ENCODE measurements at places on chromosomes 2 and 18.

GRCh38 chr2:113056521-113056920, 2.5 kb upstream of the IL36RN start:
- no peak for DNase-seq

GRCh38 chr2:58140508-58141072, 94.0 kb downstream of the VRK2 start:
- DNase-seq: peak; percentile 16

DNA sequence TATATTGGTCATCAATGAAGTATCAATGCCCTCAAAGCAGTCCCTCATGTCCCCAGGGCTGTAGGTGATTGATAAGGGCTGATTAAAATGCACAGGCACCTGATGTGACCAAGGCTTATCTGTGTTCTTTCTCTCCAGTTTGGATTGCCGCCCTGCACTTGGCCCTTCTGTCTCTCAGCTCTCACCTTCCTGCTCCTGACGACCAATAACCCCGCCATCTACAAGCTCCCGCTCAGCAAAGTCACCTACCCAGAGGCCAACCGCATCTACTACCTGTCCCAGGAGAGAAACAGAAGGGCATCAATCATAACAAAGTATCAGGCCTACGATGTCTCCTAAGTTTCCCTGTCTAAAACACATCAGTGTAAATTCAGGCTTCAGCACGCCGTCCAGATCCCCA, 41.8 kb upstream of the SLC14A1 start:
- no peak for DNase-seq

DNA sequence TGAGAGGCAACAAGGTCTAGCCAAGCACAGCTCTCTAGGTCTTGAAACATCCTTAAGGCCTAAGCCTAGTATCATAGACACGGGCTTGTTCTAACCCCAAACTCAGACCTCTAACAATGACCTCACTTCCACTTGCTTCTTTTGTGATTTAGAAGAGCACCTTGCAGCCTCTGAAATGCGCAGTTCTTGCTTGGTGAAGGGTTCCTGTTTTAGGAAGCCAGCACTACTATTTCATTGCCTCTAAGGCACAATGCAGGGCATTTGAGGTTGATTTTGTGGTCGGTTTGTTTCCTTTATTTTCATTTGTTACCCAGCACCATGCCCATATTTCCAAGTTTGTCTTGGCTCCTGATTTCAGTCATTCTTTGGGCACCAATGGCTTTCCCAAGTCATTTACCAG, 117.0 kb upstream of the CYP1B1 start:
- DNase-seq: no peak

DNA sequence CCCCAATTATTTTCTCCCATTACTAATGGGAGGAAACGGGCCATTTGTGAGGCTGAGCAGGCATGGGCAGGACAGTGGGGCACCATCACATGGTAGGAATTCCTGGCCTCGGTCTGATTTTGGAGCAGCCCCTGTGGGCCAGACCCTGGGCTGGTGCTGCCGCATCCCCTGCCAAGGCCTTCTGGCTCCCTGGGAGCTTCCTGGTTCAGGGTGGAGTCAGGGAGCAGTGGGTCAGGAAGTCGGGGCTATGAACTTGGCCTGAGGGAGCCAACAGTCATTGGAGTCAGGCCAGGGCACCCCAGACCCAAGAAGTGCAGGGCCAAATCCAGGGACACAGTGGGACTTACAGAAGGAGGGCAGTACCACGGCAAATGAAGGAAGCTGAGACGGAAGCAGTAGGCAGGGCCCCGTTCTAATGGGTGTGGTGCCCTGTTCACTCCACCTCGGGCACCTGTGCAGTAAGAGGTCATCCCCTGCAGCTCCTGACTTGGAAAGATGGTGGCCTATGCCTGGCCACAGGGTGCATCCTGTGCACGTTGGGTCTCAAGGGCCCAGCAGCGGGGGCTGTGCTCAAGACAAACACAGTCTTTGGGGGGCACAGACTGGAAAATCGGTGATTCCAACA, 328.1 kb downstream of the SMAD2 start:
- no peak for DNase-seq

GRCh38 chr2:97675430-97676113, 6.1 kb downstream of the C2orf92 start:
- no peak for DNase-seq

DNA sequence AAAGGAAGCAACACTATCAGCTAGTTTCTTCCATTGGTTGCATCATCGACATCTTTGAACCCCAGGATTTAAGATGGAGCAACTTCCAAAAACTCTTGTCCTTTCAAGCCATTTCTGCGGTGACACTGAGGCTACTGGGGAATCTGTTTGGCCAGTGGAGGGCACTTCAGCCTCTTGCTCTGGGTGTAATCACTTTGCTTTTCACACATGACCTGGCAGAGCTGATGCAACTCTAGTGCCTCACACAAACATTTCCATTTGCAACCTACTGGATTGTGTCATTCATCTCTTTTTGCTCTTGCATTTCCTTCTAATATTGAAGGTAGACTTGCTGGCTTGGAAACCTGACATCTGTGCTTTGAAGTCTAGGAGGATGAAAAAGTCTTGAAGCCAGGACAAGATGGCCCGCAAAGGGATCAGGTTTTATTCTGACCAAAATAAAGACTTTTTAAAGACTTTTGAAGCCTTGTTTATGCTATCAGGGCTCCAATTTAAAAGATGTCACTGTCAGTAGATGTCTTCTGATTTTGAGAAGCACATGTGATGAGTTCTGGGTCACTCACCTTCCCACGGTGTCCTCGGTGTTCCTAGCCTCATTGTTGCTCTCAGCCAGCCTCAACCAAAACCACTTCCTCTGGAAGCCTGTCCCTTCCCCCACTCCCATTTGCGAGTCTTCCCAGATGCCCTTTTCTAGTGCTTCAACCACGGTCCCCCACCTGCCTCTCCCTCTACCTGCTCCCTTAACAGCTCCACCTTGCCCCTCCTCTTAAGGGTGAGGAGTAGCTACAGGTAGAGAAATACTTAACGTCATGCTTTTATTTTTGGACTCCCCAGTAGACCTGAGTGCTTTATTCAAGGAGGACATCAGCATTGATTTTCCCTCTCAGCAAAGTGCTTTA, 69.7 kb upstream of the KCNE4 start:
- peak; percentile 66 for DNase-seq

DNA sequence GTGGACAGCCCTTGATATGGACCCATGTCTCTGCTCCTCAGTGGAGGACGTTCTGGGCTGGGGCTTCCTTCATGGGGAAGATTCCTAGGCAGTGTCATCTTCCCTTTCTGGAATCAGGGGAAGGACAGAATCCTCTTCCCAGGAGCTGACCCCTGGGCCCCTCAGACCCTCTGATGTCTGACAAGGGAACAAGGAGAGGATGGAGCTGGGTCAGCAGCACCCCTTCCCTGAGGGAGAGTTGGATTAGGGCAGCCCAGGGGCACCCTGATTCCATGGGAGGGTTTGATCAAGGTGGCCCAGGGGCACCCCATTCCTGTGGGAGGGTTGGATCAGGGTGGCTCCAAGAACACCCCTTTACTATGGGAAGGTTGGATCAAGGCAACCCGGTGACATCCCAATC, 86.5 kb downstream of the ACKR3 start:
- no peak for DNase-seq

DNA sequence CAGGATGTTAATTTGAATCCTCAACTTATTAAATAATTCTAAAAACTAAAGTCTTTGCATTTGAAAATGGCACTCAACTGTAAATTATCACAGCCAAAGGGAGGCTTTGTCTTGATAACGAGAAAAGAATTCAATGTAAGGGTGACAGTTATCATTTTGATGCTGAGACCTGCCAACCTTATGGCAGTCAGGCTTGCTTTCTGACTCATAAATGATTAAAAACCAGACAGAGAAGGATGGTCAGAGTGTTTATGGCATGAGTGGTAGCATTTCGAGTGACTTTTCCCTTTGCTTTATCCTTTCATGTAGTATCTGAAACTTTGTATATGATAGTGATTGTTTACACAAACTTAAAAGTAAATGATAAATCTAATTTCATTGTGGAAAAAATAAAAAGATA, 53.9 kb upstream of the EPC2 start:
- DNase-seq: no peak

DNA sequence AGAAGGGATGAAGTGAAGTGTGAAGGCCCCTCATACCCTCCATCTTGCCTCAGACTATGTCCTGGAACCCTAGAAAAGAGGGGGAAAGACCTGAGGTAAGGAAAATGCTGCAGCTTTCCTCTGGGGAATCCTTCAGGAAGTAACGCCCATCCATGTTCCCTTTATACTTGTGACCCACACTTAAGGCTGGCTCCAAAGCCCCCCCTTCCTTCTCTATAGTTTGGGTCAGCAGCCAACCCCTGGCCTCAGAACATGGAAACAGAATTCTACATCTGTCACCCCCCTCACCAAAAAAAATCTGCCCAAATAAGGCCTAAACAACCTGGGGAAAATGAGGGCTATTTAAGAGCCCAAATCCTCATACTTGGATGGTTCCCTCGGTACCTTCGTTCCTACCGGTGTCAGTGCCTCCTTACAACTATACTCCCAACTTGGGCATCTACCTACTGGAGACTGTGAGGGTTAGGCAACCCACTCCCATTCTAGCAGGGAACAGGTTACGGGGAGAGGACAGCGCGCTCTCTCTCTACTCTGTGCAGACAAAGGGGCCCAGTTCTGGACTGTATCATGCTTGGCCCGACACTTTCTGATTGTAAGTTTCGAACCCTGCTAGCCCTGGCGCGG, 689 bp downstream of the OST4 start:
- DNase-seq: no peak

GRCh38 chr2:71669058-71669456, 215.7 kb downstream of the DYSF start:
- DNase-seq: no peak

DNA sequence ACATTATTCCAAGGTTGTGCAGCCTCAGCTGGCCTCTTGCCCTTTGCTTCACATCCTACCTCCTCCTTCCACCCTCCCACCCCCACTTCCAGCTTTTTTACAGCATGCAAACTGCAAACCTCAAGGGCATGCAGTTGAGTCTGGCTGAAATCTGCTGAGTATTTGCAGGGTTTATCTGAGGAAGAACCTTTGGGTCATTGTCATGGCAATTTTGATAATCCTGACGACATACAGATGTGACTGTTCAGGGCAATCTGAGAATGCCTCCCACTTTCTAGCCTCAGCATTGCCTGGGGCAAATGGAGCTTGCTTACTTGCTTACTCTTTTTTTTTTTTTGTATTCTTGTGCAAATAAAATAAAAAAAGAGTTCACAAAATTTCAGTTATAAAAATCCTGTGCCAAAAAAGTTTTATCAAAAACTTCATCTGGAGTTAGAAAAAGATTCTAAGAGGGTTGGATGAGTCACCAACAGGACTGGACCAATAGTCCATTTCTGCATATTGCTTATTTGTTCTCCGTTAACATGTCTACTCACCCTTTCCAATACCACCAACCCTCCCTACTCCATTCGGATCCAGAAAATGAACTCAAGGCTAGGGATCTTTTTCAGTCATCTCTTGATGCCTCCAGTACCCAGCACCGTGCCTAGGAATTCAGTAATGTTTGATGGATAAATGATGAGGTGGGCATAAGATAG, 23.6 kb upstream of the LHCGR start:
- DNase-seq: no peak

GRCh38 chr18:8901019-8901418, 195.7 kb downstream of the MTCL1 start:
- DNase-seq: no peak

DNA sequence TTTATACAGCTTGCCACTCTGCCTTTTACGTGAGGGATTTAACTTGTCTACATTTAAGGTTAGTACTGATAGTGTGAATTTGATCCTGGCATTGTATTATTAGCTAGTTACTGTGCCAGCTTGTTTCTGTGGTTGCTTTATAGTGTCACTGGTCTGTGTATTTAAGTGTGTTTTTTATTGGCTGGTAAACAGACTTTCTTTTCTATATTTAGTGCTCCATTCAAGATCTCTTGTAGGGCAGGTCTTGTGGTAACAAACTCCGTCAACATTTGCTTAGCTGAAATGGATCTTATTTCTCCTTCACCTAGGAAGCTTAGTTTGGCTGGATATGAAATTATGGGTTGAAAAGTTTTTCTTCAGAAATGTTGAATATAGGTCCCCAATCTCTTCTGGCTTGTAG, 1971.0 kb upstream of the LRRTM1 start:
- DNase-seq: no peak

DNA sequence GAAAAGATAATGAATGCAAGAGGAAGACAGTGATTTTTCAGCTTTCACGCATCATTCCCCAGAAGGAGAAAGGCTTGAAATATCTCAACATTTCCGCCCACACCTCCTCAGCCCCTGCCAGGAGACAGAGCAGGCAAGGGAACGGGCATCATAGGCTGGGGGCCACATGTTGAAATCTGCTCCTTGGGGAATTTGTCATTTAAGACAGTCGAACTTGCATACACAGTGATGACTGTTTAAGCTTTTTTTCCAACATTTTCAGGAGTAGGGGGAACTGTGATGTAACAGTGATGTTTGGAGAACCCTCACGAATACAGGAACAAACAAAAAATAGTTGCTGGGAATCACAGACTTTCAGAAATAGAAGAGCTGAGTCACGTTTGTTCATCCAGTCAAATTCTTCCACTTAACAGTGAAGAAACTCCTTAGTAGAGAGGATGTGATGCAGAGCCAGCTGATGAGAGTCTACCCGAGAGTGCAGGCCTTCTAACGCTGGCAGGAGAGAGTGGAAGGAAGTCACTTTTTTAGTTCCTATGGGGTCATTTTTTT, 266.8 kb downstream of the ALPK2 start:
- no peak for DNase-seq

- DNase-seq: no peak
These were observed 5.9 kb downstream of the RIOK3 start for GRCh38 chr18:23458830-23459529.

DNA sequence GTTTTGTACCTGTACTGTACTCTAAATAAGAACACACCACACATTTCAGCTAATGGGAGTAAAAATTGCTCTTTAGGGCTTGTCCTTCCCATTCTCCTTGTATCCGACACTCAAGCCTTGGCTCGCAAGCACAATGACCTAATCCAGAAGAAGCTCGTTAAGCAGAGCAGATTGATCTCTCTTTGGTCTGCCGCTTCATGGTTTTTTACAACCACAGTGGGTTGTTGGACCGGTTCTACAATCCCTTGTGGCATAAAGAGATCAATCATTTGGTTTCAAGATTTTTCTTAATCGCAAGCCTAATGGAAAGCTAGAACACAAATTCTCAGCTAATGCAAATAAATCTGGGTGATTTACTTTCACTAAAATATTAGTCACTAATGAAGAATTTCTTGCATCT, 662.1 kb downstream of the LRP1B start:
- no peak for DNase-seq

DNA sequence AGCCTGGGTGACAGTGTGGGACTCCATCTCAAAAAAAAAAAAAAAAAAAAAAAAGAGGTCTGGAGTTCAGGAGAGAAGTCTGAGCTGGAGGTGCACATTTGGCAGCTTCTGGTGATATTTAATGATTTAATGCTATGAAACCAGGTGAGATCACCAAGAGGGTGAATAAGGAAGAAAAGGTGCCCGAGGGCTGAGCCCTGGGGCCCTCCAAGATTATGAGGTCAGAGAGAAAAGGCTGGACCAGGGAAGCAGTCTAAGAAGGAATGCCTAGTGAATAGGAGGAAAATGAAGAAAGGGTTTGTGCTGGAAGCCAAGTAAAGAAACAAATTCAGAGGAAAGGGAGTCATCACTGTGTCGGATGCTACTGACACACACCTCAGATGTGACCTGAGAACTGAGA, 88.0 kb upstream of the PELI1 start:
- no peak for DNase-seq

Measured in eye (tissue), 1 donor.